ENCODE measurements at places on chromosomes 4 and X. TPM values are rescaled to one million over a fixed set of nuclear protein-coding genes. Genes with fewer than 3 reads are reported as not detected.

Gene CSAG1
- not detected for total RNA-seq

Gene MAGEA11
- not detected for total RNA-seq

- no peak for DNase-seq
- no peaks in the 10 kb centered on the region for H3K27me3 ChIP-seq
- H3K4me3 ChIP-seq, result no peak overlapping the region
Observed at GRCh38 chrX:66872771-66873170, 233.9 kb upstream of the EDA2R start.

DNA sequence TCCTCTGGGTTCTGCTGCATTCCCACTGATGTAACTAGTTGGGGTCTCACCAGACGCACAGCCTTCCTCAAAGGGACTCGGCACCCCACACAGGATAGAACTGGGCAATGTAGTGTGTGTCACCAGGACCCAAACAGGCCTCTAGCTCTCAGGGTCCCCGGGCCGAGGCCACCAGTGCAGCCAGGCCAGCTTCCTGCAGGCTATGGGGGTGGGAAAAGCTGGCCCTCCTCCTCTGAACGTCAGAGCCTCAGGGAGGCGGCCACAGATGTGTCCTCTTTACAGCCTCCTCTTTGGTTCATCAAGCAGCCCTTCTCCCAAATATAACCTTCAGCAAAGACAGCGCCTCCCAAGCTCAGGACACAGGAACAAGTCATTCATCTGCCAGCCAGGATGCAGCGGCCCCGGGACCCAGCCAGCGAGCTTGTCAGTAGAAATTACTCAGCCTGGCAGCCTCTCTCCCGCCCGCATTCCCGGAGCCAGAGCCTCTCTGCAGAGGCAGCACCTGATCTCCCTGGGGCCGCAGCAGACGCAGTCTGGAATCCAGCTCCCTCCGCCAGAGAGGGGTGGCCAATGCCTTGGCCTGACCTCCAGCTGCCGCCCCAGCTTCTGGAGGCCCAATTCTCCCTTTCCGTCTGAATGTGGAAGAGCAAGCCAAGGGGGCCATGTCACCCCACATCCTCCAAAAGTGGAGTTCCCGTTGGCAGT lies 288.5 kb downstream of the FBXW7 start:
- no peaks in the 10 kb centered on the region for H3K36me3 ChIP-seq
- H3K4me1 ChIP-seq, result no peaks in the 10 kb centered on the region
- no peaks in the 10 kb centered on the region for H3K27me3 ChIP-seq
- H3K4me3 ChIP-seq, result no peak overlapping the region

DNA sequence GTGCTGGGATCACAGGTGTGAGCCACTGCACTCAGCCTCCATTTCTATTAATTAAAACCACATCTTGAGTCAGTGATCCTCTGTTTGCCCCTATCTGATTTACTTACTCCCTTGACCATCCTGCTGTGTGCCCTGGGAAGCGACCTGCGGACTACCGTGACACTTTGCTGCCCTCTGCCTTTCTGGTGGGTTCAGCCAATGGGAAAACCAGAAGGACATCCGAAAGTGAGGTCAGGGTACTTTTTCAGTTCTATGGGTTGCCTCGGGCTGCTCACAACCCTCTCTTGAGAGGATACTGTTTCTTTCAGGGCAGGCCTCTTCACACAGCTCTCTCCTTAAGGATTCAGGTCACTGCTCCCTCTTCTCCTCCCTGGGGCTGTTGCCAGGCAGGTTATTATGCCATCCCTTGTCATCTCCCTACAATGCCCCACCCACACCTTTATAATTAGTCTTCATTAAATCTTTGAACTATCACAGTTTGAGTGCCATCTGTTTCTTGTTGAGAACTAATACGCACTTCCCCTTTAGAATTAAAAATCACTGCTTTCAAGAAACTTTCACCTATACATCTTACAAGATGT lies 21.4 kb downstream of the PLAC8 start:
- no peaks in the 10 kb centered on the region for H3K27me3 ChIP-seq
- H3K27ac ChIP-seq, result no peak overlapping the region
- H3K4me3 ChIP-seq, result no peak overlapping the region
- no peak for DNase-seq
- no peaks in the 10 kb centered on the region for H3K4me1 ChIP-seq
- H3K36me3 ChIP-seq, result no peaks in the 10 kb centered on the region

DNA sequence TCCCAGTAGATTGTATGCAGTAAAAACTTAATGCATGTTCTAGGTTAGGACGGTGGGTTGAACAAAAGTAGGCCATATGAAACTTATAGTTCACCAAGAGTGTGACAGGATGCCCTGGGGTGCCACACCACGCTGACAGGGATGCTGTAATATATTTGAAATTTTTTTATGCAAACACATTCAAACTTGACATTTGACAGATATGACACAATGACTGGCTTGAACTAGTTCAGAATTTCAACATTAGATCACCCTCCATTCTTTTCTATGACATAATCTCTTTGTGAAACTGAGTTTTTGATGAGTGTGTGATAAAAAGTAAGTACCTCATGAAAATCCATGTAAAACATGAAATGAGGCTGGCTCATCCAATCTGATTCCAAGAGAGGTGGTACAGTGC lies 198.4 kb downstream of the PALLD start:
- H3K4me1 ChIP-seq, result no peaks in the 10 kb centered on the region
- H3K4me3 ChIP-seq, result no peak overlapping the region
- DNase-seq, result no peak
- H3K36me3 ChIP-seq, result no peaks in the 10 kb centered on the region
- no peaks in the 10 kb centered on the region for H3K27me3 ChIP-seq
- no peak overlapping the region for H3K27ac ChIP-seq

Data from breast epithelium (tissue), 4 donors.